Thymus (tissue), 14 donors: ENCODE measurements at places on chromosomes 4 and X. TPM values are rescaled to one million over a fixed set of nuclear protein-coding genes. Genes with fewer than 3 reads are reported as not detected.

DNA sequence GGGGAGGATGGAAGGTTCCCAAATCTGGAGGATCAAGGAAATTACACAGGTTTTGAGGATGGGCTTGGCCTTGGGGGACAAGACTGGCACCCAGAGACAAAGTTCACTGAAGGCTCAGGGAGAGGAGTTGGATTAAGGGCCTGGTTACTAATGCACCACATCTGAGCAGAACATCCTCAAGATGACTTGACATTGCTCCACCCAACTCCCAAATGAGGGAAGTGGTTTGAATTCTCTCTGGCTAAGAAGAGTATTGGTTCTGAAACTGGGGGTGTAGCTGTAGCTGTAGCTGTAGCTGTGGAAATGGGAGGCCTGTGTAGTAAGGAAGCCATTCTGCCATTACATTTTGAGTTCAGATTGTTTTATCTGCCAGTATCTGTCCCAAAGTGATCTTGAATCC, 129.4 kb downstream of the RASL11B start:
- DNase-seq, result no peak

DNA sequence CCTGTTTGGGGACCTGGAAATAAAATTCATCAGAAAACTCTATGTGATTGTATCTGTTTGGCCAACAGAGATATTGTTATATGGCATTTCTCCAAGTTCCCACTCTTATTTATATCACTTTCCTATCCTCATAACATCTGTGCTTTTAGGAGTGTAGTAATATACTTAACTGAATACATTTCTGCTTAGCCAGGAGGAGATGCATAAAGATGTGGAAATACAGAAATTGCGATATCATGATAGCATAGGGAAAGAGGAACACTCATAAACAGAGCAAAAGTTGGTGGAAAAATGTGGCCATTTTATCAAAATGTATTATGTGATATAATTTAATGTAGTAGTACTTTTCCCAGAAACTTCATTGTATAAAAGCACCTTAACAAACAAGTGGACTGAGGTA, 46.1 kb upstream of the TSPAN7 start:
- DNase-seq, result no peak

Gene SLC16A2
- total RNA-seq, result 0.85 TPM

Gene AMOT
- 3.8 TPM for total RNA-seq

Gene BEX1
- 2.3 TPM for total RNA-seq
